CD4-positive, alpha-beta T cell treated with Interleukin-15 for 4 hours (primary cell): ENCODE measurements at places on chromosomes 1 and 21.
A peak's percentile ranks its signal among the peaks of the same experiment; 100 is the strongest.

GRCh38 chr1:197225611-197226010 lies 42.4 kb upstream of the CRB1 start:
- DNase-seq, result no peak

DNA sequence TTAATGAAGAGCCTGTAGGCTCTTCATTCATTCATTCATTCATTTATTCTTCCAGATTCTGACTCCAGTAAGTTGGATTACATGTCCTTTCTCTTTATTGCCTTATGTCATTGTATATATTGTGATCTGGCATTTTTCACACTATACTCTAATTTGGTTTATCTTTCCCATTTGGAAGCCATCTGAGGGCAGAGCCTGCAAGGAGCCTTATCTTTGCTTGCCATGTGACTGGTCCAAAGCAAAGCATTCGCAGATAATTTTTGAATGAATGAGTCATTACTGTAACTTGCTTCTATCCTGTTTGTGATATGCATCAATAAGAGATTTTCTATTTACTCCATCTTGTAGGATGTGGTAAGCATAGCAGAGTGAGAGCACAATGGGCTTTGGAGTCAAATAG lies 108.4 kb upstream of the DAB1 start:
- no peak for DNase-seq

DNA sequence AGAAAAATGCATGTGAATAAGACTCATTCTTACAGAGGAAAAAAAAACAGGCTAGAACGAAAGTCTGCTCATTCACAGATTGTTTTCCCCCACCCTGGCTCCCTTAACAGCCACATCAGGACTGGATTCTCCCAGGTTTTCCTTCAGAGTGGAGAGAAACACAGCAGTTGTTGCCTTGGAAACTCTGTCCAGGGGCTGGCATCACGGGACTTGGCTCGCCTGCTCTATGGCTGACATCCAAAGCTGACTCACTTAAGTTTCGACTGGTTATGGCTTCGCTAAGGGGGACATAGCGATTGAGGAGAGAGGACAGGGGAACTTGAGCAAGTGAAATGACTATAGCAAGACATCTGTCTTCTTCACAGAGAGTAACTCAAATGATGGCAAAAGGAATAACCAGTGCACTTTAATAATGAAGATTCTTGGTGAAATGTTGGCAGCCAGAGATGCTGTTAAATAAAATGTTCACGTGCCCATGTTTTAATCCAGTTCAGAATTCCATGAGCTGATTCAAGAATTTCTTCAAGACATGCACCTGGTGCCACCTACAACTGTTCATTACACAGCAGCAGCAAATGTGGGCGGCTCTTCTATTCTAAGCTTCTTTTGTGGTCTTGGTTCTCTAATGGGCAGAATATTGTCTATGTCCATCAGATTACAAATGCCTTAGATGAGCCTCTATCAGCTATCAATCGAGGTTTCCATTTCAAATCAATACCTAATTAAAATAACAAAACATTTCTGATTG lies 21.8 kb downstream of the MIS18A start:
- no peak for DNase-seq

GRCh38 chr1:47380699-47381098 lies 35.4 kb upstream of the FOXE3 start:
- DNase-seq, result no peak

GRCh38 chr1:230049731-230050130 lies 17.3 kb upstream of the GALNT2 start:
- DNase-seq, result no peak

- DNase-seq, result no peak
Measured at GRCh38 chr1:96366516-96366915, 355.1 kb upstream of the PTBP2 start.

DNA sequence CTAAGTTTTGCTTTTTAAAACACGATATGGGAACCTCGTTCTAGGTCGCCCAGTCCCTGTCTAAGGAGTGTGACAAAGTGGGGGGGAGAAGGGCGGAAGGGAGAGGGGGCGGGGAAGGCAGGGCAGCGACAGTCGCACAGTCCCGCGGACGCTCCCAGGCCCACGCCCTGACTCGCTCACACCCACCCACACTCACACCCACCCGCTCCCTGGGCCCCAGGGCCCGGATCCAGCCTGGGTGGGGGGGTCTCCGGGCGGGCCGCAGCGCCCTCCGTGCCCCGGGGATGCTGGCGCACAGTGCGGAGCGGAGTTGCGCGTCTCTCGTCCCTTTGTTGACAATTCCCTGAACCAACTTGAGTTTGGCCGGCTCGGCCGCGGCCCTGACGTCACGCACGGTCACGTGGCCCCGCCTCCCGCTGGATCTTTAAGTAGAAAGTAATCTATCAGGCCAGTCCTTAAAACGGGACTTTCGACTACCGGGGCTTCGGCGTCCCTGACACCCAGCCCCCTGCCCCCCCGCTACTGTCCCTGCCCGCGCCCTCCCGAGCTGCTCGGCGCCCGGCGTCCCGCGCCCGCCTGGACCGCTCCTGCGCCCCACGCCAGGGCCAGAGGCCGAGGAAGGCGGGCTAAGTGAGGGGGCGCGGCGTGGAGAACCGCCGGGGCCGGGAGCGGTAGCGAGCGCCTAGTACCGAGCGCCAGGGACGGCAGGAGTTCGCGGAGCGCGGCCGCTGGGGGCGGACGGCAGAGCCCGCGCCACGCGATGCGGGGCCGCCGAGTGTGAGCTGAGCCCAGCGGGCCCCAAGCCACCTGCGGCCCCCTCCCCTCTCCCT lies at the start of gene FOXD3:
TSS of gene FOXD3 (plus strand) at position 454 of the 830 bp plus-strand sequence. CDS start 492 bp downstream, outside the sequence.
- DNase-seq, result no peak

GRCh38 chr1:41583658-41584547 lies 99.4 kb upstream of the EDN2 start:
- no peak for DNase-seq

GRCh38 chr21:15943009-15943666 lies 213.4 kb downstream of the USP25 start:
- DNase-seq, result no peak

- no peak for DNase-seq
Measured at GRCh38 chr1:96362623-96363022, 359.0 kb upstream of the PTBP2 start.

DNA sequence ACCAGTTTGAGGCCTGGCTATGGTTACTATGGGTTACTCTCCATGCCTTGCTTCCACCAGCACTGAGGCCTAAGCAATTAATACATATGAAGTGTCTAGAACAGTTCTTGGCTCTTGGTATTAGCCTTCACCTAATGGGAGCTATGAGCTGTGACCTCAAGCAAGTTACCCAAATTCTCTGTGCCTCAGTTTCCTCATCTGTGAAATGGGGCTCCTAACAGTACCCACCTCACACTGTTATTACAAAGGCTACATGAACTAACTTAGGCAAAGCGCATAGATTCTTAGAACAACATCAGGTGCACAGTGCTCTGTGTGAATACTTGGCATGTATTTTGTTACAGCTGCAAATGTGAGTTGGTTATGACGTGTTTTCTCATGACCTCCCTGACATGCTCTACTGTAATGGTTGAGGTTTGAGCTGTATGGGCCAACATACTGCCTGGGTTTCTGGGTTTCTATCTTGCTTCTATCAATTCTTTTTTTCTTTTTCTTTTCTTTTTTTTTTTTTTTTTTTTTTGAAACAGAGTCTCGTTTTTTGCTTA lies 26.5 kb downstream of the CDCP2 start:
- no peak for DNase-seq

GRCh38 chr1:22714455-22714854 lies 3.8 kb downstream of the EPHB2 start:
- DNase-seq, result no peak

DNA sequence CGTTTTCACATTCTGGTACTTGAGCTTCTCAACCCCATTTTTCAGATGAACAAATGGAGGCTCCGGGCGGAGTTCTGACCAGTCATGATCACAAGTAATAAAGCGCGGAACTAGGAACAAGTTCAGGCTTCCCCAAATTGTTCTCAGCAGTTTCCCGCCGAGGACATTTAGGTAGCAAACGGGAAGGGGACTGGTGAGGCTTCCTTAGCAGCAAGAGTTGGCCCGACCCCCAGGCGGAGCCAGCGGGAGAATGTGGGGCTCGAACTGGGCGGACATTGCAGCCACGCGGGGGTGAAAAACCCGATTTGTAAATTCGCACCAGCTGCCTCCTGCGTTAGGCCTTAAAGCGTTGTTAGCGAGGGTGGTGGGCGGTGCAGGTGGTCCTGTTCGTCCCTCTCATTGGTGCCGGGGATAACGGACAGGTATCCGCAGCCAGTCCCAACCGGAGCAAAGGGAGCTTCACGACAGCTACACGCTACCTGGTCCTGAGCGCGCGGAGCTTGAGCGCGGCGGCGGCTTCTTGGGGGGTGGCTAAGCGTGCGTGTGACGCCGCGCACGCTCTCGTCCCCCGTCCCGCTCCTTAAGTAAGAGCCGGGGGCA lies 15.3 kb downstream of the SEMA6C start:
- DNase-seq, result peak; percentile 73

DNA sequence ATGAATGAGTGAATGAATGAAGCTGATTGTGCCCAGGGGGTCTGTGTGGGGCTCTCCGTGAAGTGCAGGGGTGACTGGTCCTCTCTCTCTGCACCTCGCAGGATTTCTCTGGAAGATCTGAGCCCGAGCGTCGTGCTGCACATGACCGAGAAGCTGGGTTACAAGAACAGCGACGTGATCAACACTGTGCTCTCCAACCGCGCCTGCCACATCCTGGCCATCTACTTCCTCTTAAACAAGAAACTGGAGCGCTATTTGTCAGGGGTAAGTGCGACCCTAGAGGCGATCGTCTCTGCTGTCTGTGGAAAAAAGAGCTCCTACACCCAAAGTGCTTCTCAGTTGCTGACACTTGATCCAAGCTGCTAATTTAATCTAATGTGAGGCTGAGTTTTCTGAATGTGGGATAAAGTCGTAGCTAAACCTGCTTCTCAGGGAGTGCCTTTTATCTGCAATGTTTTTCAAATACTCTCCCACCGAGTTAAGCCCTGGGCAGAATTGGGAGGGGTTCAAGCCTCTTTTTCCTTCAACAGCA lies 101.7 kb downstream of the HUNK start:
- DNase-seq, result peak; percentile 17

DNA sequence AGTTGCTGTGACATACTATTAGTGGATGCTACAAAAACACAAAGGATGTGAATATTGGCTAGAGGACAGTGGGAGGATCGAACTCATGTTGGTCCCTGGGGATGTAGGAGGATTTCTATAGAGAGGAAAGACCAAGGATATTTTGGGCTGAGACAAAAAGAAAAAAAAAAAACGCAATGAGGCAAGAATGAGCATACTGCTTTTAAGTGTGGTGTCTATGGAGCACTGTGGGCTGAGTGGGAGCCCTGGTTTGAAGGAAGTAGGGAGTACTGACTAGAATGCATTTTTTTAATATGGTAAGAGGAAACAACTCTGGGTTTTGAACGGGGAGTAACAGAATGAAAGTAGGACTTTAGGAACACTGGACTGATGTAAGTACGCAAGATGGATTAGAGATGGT lies 450.7 kb downstream of the NEGR1 start:
- DNase-seq, result no peak
